Fibroblast of skin of back (primary cell): ENCODE measurements at places on chromosomes 4 and X.

GRCh38 chrX:154136627-154137161 lies 7.3 kb upstream of the OPN1LW start:
- DNase-seq: peak; percentile 63

DNA sequence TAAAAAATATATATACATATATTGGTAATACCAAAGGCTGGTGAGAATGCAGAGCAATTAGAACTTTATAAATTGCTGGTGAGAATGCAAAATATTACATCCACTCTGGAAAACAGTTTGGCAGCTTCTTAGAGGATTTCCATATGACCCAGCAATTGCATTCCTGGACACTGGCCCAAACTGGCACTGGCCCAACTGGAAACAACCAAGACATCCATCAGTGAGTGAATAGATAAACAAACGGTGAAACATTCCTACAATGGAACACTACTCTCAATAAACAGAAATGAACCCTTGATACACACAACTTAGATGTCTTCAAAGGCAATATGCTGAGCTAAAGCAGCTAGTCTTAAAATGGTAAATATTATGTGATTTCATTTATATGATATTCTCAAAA lies 524.2 kb downstream of the IQCM start:
- DNase-seq: peak; percentile 5

- DNase-seq: no peak
Observed at GRCh38 chrX:650811-651210, 20.2 kb downstream of the SHOX start.

- no peak for DNase-seq
Observed at GRCh38 chr4:78766650-78767049, 9.5 kb upstream of the BMP2K start.

DNA sequence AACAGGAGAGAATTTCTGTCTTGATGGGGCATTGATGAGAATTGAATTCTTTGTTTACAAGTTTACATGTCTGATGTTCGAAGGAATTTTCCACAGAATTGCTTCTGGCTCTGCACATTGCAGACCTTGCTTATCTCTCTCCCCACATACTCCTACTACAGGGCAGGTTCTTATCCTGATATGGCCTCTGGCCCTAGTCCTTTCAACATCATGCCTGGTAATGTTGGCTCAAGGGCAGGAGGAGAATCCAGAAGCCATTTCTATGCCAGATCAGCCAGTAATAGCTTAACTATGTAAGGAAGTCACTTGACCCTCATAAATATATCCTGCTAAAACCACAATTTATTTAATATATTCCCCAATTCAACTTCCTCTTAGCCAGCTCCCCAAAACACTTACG lies 24.3 kb upstream of the TSPAN5 start:
- DNase-seq: no peak

DNA sequence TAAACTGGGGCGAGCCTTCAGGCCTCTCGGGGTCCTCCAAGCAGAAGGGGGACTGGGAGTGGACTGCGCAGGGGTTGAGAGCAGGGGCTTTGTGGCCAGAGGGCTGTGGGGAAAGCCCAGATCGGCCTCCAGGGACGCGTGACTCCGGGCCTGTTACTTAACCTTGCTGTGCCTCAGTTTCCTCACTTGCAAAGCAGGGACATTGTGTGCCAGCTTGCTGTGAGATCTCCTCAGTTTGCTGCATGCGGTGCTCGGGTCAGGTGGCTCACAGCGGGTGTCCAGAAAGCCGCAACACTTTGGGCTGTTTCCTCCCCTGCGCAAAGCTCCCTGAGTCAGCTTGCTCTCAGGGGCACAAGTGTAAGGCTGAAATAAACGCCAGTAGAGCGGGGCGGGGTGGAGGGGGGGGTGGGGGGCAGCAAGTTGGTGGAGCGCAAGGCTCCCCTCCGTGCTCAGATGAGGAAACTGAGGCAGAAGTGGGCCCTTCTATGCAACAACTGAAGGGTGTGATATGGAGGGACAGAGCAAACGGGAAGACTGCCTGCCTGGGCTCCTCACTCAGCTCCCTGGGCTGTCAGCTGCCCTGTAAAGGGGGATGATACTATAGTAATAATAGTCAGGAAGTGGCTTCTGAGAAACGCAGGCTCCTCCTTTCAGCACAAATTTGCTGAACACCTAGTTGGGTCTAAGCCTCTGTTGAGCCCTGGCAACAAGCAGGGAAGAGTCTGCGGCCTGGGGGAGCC lies 101.0 kb downstream of the HMX1 start:
- DNase-seq: no peak

GRCh38 chr4:38565271-38566199 lies 98.5 kb upstream of the KLF3 start:
- DNase-seq: peak; percentile 82

DNA sequence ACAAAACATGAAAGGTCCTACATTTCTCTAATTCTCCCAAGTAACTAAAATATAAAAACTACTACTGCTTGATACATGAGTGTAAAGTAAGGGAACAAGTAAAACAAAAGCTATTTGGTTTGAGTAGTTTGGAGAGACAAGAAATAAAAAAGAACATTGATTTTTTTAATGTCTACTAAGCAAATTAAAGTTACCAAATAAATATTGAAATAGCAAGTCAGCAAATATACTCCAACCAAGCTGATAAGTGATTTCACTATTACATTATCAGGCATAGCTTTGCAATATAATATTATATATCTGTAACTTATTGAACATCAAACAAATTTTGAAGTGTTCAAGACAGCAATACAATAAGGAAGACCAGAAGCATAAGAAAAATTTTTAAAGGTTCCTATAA lies 60.3 kb downstream of the LCORL start:
- DNase-seq: no peak

DNA sequence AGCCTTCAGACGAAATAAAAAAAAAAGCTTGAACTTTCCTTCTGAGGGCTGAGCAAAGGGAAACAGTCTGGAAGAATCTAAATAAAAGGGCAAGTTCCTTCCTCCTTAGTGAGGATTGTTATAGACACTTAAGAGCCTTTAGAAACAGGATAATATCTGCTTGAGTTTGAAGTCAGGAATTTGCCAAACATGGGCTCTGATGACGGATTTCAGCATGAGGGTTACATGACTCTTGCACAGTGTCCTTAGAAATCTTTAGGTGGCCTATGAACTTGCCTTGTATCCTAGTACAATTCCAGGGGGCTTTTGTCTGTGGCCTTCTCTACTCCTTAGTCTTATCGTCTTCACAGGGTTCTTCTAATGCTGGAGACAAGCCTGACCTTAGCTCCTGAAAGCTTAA lies 94.1 kb downstream of the RLIM start:
- DNase-seq: no peak

DNA sequence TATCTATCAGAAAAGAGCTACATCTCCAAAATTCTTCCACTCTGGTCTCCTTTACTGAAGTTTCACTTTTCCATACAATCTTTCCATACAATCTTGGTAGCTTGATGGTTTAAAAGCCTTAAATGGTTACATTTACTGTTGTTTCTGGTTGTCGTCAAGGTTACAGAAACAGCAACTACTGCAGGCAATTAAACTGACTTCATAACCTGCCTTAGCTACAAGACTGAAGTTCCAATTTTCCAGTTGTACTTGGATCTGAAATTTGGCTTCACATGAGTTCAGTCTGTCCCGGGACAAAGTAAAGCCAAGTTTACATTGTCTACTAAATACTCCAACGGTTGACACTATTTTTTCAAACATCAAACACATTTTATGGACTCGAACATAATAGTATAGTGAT lies 326.4 kb downstream of the ANKRD50 start:
- no peak for DNase-seq

- DNase-seq: no peak
Observed at GRCh38 chr4:187124331-187124730, 400.7 kb upstream of the FAT1 start.

GRCh38 chrX:115023811-115024210 lies 6.4 kb upstream of the IL13RA2 start:
- no peak for DNase-seq

- no peak for DNase-seq
Observed at GRCh38 chr4:136644279-136644678, 888.0 kb downstream of the PCDH18 start.

DNA sequence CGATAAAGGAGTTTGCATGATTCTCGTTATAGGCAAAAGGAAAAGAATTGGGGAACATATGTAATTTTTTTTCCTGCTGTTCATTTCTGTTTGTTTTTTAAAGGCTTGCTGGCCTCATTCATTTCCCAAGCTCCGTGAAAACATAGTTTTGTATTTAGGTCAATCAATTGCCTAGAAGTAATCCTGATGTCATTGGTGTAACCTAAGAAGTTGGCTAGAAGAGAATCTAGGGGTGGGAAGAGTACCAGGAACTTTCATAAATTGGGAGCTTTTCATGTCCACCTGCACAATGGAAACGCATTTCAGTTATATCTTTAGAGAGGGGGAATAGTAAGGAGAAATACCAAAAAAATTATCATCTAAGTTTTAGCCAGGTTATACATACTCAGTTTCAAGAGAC lies 3.8 kb downstream of the RAPGEF2 start:
- no peak for DNase-seq

DNA sequence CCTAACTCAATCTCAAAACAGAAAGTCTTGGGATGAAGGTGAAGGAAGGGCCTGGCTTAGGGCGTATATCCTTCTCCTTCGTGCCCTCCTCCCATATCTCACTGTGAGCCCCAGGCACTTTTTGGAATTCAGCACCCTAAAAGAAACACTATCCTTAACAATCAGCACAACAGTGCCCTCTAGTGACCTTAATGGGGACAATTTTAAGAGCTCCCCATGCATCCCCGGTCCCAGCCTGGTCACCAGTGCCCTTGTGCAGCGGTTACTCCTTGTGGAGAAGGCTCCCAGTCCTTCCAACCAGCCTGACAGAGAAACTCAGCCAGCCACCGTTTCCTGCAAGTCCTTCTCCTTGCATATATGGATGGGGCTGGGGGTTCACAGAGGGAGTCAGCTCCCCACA lies 4.2 kb downstream of the PAK3 start:
- peak; percentile 38 for DNase-seq

- peak; percentile 85 for DNase-seq
Observed at GRCh38 chrX:123626962-123627361, 105.9 kb downstream of the THOC2 start.

- no peak for DNase-seq
Observed at GRCh38 chrX:93985344-93986307, 311.6 kb downstream of the FAM133A start.

DNA sequence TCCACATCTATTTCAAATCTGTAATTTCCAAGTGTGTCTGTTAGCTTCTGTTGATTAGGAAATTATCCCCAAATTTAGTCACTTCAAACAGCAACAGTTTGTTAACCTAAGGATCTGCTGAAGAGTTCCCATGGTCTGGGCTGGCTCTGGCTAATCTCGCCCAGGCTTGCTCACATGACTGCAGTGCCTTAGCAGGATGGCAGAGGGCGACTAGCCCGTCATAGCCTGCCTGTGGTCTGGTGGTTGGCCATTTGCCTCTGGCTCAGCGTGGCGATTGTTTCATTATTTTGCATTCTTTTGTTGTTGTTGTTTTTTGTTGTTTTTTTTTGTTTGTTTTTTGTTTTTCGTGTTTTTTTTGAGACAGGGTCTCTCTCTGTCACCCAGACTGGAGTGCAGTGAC lies 264.0 kb downstream of the TRIML1 start:
- DNase-seq: peak; percentile 11

GRCh38 chrX:13254076-13254785 lies 65.6 kb downstream of the ATXN3L start:
- DNase-seq: peak; percentile 23

- DNase-seq: peak; percentile 70
Observed at GRCh38 chr4:34193451-34194154, 2050.7 kb downstream of the ARAP2 start.

GRCh38 chr4:113979148-113979904 lies at the start of gene ARSJ:
ARSJ (minus strand) TSS chr4:113979647; CDS start chr4:113978834, 813 bp downstream.
- peak; percentile 95 for DNase-seq

- no peak for DNase-seq
Observed at GRCh38 chr4:3471098-3471760, 8.1 kb downstream of the DOK7 start.

- peak; percentile 53 for DNase-seq
Observed at GRCh38 chrX:40105835-40106675, 8.3 kb upstream of the BCOR start.

- DNase-seq: no peak
Observed at GRCh38 chr4:136337216-136337615, 1195.1 kb downstream of the PCDH18 start.

DNA sequence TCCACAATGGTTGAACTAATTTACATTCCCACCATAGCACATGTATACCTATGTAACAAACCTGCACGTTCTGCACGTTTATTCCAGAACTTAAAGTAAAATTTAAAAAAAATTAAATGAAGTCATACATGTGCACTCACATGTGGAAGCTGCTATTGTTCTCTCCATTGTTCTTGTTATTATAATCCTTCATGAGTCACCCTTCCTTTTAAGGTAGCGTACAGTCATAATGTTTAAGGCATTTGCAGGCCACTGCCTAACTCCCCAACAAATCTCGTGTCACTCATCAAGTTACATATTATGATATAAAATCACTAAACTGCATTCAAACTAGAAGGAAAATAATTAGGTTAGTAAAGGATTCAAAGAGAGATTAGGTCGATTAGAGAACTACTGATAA lies 63.6 kb downstream of the SLC7A11 start:
- DNase-seq: peak; percentile 69

DNA sequence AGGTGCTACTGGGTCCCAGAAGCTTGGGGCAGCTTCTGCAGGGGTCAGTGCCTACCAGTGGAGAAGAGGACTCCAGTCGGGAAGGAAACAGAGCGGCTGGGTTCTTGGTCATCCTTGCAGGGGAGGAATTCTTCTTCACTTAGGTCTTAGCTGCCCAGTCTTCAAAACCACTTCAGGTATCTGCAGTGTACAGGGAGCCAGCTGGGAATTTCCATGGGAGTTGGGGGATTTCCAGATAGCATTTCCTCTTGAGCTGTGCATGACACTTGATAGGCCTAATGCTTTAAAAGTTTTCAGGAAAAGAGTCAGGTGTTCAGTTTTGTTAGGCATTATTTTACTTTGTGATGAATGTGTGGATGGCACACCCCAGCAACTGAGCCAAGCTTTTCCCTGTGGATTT lies 58.1 kb upstream of the ENPP6 start:
- no peak for DNase-seq

- peak; percentile 71 for DNase-seq
Observed at GRCh38 chrX:153519569-153520286, 2.3 kb downstream of the ATP2B3 start.

- DNase-seq: no peak
Observed at GRCh38 chr4:11881364-11881763, 452.7 kb upstream of the HS3ST1 start.

- peak; percentile 50 for DNase-seq
Observed at GRCh38 chrX:19824603-19825002, 62.8 kb downstream of the SH3KBP1 start.

- DNase-seq: no peak
Observed at GRCh38 chrX:110015915-110016314, 13.0 kb downstream of the TMEM164 start.

GRCh38 chr4:57090079-57090478 lies 20.1 kb downstream of the IGFBP7 start:
- no peak for DNase-seq

DNA sequence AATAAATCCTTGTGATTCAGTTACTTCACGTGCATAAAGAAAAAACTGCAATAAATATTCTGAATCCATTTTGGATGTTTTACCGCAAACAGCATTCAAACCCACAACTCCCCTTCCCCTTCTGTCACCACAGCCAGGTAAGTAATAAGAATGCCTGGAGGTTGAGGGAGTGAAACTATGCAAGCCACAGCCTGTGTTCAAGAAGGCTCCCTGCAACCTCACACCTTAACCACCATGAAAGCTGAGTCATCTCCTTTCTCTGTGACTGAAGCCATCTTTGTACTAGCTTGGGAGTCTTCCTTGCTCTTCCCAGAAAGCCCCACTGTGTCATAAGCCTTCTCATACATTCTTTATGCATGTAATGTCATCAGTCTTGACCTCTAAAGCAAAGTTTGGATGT lies 297.0 kb upstream of the PUDP start:
- DNase-seq: no peak
